ENCODE measurements at places on chromosomes 2 and 18.
A peak's percentile ranks its signal among the peaks of the same experiment; 100 is the strongest.

DNA sequence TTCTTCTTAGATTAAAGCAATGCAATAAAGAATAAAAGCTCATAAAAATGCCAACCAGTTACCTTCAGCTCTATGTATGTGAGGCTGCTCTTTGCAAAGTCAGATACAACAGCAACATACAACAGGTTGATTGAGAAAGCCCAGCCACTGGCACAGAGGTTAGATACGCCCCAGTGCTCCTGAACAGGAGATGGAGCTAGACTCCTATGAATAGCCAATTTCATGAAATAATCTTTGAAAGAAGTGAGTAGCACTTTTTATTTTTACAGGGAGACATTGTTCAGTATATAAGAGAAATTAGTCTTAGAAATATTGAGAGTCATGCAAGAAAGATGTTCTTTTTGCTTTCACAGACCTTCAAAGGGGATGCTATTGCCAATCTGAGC, 362.4 kb upstream of the MEX3C start:
- DNase-seq = no peak

DNA sequence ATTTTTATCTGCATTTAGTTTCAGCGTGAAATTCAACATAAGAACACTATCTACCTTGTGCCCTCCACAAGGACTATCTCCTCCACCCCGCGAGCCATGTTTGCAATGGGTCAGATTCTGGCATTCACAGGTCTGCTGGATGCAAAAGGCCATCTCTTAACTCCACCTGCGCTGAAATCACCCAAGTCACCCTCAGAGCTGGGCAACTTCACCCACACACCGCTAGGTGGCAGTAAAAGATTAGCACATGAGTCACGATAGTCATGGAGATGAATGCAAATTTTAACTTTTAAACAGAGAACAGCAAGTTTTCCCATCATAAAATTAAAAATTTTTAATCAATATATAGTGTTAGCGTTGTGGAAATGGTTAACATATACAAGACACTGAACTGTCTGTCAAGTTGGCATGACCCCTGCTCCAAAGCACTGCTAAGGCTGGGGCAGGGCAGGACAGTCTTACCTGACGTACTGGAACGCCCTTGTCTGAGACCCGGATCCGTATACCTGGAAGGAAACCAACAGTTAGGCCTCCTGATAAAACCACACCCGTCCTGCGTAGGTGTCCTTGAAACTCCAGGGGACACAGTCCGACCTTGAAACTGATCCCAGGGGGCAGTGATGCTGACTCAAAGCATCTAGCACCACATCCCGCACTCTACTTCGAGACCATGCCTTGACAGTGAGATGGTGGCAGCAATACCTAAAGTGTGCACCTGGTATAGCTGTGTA, 89.6 kb downstream of the UXS1 start:
- DNase-seq = peak; percentile 49

DNA sequence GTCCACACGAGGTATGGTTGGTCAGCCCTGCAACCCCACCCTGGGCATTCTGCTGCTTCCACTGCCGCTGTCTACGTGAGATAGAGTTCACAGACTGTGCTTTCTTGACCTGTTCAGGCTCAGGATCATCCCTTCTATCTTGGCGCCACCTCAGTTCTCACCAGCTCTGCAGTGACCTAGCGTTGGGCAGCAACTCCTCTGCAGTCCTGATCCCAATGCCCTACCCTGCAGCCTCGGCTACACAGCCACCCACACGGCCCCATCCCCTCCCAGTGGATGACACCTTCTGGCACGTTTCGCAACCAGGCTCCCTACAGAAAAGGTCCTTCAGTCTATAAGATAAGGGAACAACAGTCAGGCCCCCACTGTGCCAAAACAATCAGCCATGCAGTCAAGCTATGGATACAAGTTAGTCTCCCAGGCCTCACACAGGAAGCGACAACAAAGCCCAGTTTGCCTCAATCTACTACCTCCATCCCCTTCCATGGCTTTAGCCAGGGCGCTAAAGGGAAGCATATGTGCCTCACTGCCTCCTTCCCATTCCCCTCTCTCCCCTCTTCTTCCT, 317.9 kb upstream of the PKDCC start:
- no peak for DNase-seq

GRCh38 chr18:37481491-37481890, 84.1 kb downstream of the CELF4 start:
- peak; percentile 90 for DNase-seq

- no peak for DNase-seq
Observed at GRCh38 chr2:230956827-230957755, 32.0 kb upstream of the GPR55 start.

DNA sequence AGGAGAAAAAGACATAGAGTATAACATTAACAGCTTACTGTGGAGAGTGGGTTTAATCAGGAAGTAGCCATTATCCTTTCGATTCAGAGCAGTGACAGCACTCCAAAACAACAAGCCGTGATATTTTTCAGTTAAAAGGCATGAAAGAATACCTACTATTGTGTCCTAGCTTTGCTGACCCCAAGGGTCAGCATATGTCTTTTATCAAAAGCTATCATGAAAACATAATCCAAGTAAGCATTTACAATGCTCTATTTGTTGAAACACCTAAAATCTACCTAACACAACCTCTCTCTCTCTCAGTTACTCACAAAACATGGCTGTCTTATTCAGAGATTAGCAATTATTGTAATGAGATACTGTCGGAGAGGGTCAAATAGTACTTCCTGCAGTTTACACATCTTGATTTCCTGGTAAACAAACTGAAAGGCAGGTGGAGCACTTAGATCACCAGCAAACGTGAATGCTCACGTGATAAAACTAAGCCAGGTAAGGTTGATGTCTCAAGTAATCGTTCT, 100.0 kb downstream of the BAZ2B start:
- peak; percentile 71 for DNase-seq

- no peak for DNase-seq
Observed at GRCh38 chr2:240347373-240347940, 88.0 kb upstream of the GPC1 start.

GRCh38 chr2:209688385-209688784, 83.2 kb upstream of the UNC80 start:
- DNase-seq = no peak

- no peak for DNase-seq
Observed at GRCh38 chr18:80258640-80259039, 11.3 kb upstream of the PARD6G start.

DNA sequence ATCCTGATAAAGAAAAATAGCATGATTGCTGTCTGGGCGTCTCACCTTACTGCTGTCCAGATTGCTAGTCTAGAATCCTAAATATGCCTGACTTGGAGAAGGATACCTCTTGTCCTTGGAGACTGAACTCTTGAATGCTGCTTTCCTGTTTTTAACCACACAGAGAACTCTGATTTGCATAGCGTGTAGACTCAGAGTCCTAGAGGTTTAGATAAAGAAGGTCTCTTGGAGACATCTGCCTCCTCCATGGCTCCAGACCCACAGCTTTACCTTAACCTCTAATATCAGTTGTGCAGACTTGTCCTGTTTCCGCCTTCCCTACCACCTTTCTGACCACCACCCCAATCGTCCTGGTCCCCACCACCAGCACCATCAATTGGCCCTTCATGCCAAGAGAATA, 292.6 kb upstream of the CYRIA start:
- DNase-seq = no peak

DNA sequence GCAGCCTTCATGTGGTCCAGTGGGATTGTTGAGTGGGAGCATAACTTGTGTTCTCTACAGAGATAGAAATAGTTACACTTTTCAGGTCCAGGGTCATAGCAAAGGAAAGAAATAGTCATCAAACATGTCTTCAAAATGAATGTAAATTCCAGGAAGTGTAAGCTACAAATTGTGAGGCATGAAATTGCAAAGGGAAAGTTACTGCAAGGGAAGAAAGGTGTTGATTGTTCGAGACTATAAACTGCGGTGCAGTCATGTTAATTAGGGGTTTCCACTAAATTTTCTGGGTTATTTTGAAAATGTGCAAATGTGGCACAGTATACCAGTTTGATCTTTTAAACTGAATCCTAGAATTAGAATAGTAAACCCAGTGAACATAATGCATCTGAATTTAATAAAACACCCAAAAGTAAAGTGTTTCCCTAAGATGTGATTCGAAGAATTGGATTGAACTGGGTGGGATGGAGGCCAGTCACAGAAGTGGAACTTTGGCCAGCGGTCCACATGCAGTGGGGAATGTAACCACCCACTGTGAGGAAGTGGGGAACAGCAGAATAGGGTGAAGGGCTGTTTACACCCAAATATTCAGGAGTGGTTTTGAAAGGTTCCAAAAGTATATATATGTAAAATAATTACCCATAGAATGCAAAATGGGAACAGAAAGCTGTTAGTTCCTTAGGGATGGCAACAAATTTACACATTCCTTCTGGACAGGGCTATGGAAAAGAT, 126.5 kb upstream of the CCDC68 start:
- no peak for DNase-seq

DNA sequence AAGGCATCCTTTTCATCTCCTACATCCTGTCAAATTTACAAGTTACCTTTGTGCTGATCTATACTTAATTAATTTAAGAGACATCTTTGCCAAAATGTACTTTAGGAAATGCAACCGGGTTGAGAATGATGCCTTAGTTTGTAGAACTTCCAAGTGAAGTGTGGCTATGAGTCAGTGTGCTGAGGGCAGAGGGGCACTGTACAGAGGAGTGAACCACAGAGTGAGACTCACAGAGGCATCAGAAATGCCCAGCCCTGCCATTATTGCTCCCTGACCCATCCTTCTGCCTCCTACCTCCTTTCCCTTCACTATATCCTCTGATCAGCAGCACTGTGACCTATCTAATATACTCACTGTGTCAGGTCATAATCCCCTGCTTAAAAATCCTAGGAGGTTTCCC, 320.1 kb downstream of the LRRTM1 start:
- no peak for DNase-seq

- DNase-seq = no peak
Observed at GRCh38 chr2:158024288-158024898, 77.3 kb upstream of the UPP2 start.

DNA sequence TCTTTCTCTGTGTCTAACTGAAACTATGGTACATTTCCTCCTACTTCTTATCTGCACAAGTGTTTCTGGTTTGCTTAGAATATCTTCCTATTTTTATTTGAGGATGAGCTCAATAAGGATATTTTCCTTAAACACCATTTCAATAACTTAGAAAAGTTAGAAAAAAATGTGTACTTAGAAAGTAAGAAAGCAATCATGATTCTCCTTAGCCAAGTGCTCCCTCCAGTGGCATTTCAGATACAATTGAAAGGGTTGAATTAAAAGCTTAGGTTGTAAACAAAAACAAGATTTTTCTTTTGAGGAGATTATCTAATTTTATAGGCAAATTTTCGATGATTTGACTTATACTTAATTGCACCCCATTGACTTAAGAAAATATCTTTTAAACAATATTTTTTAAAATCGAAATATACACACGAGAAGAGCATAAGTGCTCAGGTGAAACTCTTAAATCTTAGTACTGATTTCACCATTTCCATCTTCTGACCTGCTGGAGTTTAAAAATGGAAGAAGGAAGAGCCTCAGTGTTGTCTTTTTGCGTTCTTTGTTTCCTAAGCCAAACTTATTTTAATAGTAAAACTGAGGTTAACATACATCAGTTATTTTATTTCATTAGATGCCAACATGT, 26.9 kb downstream of the C18orf63 start:
- peak; percentile 51 for DNase-seq

DNA sequence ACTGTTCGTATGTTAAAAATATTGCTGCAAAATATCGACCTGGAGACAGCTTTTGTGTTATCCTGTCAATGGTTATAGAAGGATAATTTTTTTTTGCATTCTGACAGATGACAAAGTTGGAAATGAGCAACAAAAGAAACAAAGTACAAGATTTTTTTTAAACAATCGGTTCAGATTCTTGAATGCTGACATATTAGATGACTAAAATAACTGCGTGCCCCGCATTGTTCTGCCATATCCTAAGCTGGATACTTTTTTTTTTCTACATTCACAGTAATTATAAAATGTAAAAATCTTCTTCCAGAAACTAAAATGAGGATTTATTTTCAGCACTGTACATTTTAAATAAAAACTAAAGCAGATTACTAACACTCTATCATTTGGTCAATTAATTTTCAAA, 67.1 kb downstream of the ABCG8 start:
- DNase-seq = no peak

GRCh38 chr18:10298346-10298745, 156.1 kb upstream of the APCDD1 start:
- no peak for DNase-seq

DNA sequence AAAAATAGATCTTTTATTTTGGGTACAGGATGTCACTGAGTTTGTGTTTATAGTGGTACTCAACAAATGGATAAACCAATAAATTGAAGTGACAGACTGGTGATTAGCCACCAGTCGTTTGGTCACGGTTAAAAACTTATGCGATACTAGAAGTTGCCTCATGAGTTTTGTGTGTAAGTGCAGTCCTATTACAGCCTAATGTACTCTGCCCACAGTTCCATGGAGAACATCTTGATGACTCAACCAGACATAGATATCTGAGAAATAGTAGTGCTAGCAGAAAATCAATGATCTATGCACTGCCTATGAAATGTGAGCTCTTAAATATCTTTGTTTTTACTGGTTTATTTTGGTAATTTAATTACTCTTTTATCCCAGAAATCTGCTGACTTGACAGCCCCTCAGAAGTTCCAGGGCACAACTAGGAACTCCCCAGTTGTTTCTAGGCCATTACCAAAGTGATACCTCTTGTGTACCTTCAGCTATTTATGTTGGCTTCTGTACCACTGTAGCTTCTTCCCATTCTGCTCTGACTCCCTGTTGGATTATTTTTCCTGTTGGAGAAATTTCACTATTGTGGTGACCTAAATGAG, 209.1 kb upstream of the KCNJ3 start:
- peak; percentile 43 for DNase-seq

DNA sequence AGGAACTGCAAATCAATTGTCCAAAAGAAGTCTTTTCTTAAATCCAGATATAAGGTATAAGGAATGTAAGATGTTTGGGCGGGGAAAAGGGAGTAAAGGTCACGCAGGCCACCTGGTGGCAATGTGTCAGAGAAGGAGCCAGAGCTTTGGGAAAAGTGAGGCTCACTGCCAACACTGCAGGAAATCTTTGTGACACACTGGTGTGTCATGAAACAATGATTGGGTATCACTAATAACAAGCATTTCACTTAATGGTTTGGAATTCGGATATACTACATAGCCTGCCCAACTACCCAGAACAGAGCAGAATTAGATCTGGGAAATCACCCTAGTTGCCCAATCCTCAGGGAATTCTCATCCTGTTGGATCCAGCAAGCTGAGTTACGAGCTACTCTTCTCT, 61.0 kb downstream of the RBMS1 start:
- DNase-seq = peak; percentile 37

DNA sequence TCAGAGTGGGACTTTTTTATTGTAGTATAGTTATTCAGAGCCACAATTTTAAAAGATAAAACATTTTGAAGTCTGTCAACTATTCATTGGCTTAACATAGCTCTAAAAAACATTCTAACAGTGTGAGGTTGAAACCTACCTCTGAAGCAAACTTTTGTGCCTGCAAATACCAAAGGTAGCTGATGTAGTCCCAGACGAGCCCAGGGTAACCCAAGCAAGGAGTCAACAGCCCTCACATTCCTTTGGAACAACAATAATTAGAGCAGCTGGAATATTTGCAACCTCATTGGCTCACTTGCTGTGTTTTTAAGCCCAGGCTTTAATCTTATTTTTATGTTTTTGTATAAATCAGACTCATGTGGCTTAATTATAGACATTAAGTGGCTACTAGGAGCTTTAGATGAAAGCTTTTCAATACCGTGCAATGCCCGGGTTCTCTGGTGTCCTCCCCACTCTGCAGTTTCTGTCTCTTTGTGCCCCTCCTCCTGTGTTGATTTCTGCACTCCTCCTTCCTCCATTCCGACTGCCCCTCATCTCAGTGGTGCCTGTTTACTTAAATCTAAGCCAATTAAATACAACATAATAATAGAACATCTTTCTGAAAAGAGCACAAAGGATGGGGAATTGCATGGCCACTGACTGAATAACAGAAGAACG, 157.9 kb upstream of the UNC80 start:
- no peak for DNase-seq
